ENCODE measurements at places on chromosomes 11 and 22.

DNA sequence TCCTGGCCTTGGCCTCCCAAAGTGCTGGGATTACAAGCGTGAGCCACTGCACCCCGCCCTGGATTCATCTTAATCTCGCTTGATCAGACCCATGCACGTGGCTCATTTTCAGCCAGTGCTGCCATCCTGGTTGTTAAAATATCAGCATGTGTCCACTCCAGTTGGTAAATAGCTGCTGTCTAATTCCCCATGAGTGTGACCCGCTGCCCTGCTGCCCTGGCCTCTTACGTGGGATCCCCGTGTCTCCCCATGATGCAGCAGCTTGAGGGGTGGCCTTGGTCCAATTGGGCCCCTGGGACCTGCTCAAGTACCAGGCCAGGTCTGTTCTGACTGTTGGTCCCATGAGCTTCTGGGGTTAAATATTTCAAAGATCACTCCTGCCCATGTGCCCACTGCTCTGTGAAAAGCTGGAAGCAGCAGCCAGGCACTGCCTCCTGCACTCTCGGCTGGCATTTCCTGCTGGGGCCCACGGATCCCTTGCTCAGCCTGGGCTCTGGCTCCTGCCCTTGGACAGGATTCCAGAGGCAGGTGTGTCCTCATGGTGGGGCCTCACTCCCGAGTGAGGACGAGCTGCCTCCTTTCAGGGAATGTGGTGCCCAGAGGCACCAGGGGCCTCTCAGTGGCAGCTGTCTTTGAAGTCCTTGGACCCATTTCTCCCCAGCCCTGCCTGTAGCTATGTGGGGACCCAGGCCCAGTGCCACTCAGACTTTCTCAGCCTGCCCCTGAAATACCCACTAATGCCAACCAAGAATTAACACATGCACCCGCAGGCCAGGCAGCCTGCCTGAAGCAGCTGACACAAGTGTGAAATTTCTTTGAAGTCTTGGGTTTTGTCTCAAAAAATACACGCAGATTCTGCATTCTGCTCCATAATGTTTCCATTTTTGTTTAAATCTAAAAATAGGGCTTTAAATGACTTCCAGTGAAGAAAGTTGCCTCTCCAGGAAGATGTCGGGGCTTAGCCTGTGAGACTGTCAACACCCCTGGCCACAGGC, 38.1 kb upstream of the PRDM11 start:
- DNase-seq, result no peak

- no peak for DNase-seq
Observed at GRCh38 chr11:17496406-17496805, 19.8 kb upstream of the ABCC8 start.

- DNase-seq, result no peak
Observed at GRCh38 chr11:16117989-16118756, 238.2 kb downstream of the SOX6 start.

DNA sequence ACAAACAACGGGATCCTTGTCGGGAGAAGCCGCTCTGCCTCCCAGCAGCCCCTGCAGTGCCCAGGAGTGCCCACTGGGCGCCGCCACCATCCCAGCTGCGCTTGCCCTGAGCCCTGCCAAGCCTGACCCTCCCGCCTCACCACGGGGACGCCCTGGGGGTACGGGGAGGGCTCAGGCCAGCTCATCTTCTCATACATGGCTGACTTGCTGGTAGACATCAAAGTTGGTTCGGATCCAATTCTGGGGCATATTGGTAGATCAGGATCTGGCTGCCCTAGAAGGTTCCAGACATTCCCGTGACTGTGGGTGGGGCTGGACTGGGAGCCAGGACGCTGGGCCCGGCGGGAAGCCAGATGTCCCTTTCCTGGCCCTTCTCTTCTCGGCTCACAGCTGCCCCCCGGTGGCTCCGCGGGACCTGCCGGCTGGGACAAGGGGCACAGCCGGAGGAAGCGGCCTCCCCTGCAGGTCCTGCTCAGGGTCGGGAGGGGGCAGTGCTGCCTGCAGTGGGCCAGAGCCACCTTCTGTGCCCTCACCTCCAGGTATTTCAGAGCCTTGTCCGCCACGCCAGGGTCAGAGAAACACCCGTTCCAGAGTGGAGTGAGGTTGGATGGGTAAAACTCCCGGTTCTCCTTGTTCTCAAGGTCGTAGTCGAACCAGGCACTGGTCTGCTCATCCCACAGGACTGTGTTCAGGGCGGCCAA, 10.6 kb upstream of the TREH start:
- peak; percentile 98 for DNase-seq

DNA sequence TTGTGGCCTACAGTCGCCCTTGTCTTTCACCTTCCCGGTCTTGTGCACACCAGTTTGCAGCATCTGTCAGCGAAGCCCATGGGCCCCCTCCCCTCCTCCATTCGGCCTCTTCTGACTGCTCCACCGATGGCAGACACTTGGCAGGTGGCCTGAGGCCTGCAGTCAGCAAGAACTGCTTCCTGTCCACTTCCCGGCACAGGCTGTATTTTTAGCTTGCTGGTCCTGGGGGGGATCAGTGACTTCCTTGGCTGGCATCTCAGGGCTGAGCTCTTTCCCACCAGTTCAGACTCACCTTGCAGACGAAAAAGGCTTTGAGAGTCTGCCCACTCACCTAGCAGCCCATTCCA, 106.4 kb downstream of the SYN3 start:
- no peak for DNase-seq

DNA sequence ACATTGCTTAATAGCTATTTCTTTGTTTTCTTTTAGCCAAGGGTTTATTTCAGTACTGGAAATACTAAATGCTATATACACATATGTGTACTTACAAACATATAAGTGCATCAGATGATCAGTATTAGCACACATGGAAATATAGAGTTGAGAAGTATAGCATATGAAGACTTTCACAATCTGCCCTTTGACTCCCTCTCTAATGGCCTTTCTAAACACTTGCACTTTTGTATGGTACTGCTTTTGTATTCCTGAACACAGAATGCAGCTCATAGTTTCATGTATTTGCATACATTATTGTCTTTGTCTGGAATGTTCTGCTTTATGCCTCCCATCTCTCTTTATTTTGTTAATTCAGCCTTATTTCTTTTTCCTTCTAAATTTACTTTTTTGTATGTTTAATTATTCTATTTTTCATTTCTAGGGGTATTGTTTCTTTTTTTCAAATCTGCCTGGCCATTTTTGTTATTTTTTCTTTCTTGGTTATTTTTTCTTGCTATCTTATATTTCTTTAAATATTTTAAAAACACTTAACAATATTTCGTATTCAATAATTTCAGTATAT, 28.8 kb downstream of the ACER3 start:
- no peak for DNase-seq

- DNase-seq, result no peak
Observed at GRCh38 chr11:863910-864827, 21.5 kb downstream of the TSPAN4 start.

DNA sequence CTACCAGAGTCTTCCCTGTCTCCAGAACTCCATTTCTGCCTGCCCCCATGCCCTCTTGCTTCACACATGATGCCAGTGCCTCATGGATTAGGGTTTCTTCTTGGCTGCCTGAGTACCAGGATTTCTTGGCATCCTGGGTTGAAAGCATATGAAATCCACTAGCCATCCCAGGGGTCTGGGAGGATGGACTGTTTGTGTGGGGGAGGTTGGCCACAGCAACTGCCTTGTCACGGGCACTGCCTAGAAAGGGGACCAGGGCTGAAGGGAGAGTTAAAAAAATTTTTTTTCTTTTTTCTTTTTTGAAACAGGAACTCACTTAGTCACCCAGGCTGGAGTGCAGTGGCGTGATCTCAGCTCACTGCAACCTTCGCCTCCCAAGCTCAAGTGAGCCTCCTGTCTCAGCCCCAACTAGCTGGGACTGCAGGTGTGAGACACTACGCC, 4.2 kb downstream of the USP35 start:
- DNase-seq, result no peak

GRCh38 chr11:122202161-122202950, 86.3 kb upstream of the BLID start:
- DNase-seq, result no peak

- DNase-seq, result no peak
Observed at GRCh38 chr11:6572215-6572614, 31.2 kb downstream of the RRP8 start.

- no peak for DNase-seq
Observed at GRCh38 chr11:119362741-119363080, 16.2 kb upstream of the MFRP start.

- no peak for DNase-seq
Observed at GRCh38 chr11:64238076-64238475, 2.8 kb upstream of the FKBP2 start.

DNA sequence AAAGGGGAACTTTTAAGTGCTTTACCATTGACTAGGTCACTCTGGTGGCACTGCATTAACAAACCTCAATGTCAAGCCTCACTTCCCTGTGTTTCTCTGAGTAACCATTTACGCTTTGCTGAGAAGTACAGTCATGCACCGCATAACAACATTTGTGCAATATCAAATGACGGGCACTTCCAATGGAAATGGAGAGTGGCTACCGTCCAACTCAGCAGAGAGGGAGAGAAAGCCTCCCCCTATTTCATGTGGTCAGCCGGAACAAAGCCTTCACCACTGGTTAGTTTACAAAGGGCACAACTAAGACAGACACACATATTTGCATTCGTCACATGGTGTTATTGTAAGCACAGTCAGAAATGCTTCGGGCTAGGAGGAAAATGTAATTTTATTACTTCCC, 117.3 kb downstream of the RASSF10 start:
- no peak for DNase-seq

DNA sequence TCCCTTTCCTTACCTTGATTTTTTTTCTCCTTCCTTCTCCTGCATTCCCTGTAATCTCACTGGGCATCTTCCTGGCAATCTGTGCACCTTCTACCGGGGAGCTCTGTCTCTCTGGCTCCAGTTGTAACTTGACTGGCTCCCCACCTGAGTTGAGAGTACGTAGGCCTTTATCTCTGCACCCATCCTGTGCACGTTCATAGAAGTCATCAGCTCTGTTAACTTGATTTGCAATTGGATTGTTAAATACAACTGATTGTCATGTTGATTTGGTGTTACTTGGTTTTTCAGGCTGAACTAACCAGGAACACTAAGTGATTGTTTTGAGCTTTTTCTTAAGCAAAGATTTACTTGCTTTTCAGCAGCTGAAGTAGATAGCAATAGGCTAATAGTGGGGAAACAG, 11.8 kb downstream of the SWAP70 start:
- no peak for DNase-seq

DNA sequence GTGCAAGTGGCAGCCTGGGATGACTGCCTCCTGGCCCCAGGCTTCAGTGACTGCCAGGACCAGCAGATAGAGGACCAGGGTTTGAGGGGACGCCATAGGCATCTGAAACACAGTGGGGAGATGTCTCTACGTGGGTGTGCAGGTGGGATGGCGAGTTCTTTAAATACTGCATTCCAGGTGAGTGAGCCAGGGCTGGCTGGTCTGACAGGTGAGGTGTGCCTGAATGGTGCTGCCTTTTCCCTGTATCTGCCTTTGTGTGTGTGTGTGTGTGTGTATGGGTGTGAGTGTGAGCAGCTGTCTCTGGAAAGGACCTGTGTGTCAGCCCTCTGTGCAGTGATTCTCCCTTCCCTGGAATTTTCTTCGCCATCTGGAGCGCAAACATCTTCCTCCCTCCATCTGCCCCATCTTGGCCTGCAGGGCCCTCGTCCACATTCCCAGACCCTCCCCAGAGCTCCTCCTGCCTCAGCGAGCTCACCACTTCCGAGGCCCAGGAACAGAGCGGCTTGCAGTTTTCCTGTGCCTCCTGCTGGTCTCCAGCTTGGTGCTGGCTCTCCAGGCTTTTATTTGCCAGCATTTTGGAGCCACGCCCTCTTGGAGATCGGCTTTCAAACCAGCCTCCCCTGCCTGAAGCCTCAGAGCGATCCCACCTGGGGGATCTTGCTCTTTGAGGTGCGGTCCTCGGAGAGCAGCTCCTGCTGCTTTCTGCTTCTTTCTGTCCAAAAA, at the start of gene GPHA2:
Gene GPHA2, minus strand, starts transcription at position 535 of the 723 bp plus-strand sequence. Its CDS starts 433 bp downstream, at position 102.
- peak; percentile 56 for DNase-seq

DNA sequence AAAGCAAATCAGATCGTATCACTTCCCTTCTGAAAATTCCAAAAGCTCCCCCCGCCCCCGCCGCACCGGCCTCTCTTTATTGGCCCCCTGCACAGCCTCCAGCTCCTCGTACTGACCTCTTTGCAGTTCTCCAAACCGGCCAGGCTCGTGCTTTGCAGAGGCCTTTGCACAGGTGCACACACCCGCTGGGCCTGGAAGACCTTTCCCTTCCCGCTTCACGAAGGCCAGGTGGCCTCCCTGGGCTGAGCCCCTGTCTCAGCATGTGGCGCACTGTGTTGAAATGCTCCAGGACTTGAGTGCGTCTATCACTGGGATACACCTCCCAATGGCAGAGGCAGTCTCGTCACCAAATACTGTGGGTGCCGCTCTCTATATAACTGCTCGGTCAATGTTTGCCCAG, 13.2 kb upstream of the ADA2 start:
- no peak for DNase-seq

DNA sequence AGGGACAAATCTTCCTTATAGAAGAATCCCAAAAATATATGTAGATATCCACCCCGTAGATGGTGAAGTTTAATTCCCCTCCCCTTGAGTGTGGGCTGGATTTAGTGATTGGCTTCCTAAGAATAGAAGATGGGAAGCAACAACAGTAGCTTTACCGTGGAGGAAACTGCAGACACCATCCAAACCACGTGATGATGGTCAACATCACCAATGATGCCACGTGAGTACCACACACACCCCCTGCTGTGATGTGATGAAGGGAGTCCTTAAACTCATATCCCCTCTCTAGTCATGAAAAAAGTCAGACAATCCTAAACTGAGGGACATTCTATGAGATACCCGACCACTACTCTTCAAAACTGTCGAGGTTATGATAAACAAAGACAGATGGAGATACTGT, 76.4 kb upstream of the SLC22A12 start:
- DNase-seq, result no peak

DNA sequence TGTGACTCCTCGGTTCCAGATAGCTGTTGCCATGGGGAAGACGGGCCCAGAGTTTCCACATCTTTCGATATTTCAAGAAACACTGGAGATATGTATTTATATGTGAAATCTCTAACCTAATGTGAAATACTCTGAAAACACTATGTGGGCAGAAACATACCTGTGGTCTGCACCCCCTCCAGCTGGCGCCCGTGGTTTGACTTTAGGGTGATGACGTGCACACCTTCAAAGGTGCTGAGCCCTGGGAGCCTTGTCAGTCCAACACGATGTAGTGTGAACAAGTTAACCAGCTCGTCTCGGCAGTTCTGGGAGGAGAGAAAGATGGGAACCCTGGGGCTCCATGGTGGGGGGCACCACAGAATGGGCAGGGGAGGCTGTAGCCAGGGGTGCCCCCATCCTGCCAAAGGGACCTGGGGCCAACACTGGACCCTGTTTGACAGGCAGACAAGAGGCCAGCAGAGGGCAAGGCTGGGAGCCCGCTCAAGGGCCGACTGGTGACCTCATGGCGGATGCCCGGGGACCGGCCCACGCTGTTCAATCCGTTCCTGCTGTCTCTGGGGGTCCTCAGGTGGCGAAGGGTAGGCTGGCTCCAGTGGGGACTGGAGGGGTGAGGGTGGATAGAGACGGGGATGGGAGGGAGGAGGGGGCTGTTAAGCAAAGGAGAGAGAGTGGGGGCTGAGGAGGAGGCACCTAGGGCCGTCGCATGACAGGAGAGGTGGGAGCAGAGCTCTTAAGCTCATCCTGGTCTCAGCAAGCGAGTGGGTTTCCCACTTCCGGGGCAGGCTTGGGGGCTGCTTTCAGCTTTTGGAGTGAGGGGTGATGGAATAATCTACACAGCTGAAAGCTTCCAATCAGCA, 43.8 kb downstream of the TRIOBP start:
- no peak for DNase-seq

Measured in chondrocyte (in vitro differentiated cells).